ENCODE measurements at places on chromosomes 13 and 19.

GRCh38 chr19:1112268-1113029, 8.7 kb downstream of the GPX4 start:
- no peak for DNase-seq

DNA sequence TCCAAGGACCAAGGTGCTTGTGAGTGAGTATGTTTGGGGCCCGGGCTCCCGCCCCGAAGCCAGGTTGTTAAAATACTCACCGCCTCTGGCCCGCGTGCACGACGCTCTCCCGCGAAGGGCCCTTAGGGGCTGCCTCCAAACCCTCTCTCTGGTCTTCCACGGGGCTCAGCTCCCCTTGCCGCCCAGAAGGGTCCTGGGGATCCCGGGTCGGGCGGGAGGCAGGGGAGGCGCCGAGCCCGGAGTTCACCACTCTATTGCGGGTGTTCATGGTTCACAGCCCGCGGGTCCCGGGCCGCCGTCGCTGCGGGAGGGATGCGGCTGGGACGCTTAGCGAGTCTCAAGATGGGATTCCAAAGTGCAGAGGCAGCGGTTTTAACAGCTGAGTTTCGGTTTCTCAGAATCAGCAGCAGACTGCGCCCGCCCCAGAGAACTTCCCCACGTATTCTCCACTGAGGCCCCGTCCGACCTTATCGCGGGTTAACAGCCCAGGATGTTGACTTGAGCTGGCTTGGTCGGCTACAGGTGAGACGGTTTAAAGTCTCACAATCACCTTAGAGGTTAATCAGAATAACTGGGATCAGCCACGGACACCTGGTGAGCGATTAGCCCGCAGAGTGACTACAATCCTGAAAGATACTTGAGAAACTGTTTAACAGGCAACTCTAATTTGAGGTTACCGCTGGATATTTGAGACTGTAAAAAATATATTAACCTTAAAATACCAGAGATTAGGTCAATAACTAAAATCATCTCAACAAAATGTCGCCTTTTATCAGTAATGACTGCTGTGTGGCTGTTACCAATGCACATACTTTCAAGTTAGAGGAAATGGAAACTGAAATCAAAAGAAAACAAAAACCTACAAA, at the start of gene EPSTI1:
Gene EPSTI1, minus strand, starts transcription at position 344 of the 866 bp plus-strand sequence. Its CDS starts 76 bp downstream, at position 268.
- DNase-seq: peak; percentile 86

DNA sequence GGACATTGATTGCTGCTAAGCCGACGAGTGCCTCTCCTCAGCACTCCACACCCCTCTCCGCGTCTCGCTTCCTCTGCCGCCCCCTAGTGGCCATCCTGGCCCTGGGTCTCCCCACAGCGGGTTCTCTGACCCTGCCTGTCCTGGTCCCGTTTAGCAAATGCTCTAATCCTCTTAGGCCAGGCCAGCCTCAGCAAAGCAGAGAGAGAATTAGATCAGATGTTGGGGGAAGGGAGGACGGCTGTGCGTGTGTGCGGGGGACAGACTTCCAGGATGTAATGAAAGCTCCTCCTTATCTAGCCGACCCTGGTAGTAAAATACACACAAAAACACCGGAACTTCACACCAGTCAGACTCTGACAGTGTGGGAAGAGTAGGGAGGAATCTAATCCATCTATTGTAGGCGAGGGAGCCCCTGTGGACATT, 4.5 kb downstream of the TPRX2 start:
- peak; percentile 88 for DNase-seq

DNA sequence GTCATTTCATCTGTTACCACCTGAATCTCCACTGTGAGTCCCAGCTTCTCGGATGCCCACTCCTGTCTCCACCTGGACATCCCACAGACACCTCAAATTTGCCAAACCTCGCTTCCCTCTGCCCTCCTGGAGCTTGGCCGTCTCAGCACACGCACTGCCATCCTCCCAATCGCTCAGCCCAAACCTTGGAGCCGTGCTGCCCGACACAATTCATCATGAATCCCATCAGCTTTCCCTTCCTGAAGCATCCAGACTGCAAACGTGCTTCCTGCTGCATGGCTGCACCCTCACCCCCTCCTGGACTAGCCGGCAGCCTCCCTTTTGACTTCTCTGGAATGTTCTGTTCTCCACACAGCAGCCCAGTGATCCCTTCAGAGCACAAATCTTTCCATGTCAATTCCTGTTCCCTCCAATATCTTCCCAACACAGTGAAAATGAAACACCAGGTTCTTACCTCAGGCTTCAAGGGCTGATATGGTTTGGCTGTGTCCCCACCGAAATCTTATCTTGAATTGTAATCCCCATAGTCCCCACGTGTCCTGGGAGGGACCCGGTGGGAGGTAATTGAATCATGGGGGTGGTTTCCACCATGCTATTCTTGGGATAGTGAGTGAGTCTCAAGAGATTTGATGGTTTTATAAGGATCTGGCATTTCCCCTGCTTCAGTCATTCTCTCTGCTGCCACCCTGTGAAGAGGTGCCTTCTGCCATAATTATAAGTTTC, 1.1 kb upstream of the PROZ start:
- DNase-seq: no peak
